ENCODE measurements at places on chromosomes 12 and 14.

DNA sequence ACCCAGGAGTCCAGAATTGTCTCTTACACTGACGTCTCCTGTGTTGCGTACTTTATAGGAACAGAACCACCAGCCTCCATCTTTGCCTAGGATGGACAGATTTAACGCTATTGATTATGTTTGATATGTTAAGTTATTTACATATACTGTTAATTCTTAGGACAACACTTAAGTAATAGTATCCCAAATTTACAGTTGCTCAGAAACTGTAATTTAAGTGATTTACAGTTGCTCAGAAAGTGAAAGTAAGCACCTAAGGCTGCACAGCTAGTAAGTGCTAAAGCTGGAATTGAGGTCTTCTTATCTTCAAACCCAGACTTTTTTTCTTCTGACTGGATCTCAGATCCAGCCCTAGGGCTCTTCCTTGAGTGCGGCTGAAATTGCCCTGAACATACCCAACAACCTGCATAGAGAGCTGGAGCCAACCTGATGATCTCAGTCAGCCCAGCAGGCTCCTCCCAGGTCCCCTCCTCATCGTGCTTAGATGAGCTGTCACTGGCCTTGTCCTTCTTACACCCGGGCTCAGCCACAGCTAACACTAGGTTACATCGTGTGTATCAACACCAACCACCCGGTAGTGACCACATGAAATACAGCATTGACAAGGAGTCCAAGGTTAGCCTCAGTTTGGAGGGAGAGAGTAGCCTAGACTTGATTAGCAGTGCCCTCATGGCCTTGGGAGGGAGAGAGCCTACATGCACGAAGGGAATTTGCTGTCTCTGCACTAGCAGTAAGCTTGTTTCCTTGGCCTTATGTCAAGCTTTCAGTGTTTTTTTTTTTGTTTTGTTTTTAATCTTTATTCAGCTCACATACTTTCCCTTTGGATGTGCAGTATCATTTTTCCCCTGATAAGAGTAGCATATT, 111.1 kb upstream of the ARHGAP5 start:
- peak; percentile 80 for DNase-seq

- peak; percentile 78 for DNase-seq
Observed at GRCh38 chr14:53947452-53948204, 9.0 kb downstream of the BMP4 start.

GRCh38 chr12:40907115-40907527, 214.9 kb downstream of the CNTN1 start:
- DNase-seq = no peak

- DNase-seq = no peak
Observed at GRCh38 chr12:31471823-31472222, 119.1 kb downstream of the DENND5B start.

- DNase-seq = peak; percentile 61
Observed at GRCh38 chr12:64256166-64256800, 34.2 kb upstream of the KICS2 start.

- peak; percentile 91 for DNase-seq
Observed at GRCh38 chr12:6553051-6553868, 2.6 kb downstream of the IFFO1 start.

GRCh38 chr12:119940897-119941296, 48.1 kb upstream of the BICDL1 start:
- peak; percentile 92 for DNase-seq

DNA sequence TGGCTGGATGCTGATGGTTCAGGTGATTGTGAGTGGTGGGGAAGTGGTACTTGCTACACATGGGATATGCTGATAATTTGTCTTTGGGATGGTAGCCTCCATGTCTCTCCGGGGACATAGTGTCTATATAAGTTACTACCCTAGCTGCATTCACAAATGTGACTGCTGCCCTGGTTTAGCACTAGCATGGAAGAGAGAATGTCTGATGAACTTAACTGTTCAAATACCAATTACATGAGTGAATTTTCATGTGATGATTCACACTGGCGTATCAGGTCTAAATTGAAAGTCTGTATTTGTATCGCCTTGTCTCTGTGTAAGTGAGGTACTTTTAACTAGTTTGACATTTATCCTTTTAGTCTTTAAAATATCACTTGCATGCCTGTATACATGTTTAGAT, 34.4 kb downstream of the ATF7IP start:
- peak; percentile 81 for DNase-seq

DNA sequence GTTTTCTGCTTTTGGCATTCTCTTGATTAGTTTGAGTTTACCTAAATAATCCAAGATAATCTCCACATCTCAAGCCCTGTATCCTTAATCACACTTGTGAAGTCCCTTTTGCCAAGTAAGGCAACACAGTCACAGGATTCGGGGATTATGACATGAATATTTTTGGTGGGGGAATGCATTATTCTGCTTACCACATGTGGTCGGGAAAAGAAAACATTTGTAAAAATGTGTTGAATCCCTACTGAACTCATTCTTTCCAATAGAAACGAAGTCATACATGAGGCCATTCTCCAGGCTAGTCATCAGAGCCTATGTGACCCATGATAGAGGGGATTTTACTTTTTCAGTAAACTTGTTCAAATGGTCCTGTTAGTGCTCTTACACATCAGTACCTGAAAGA, 58.5 kb upstream of the PRICKLE1 start:
- DNase-seq = peak; percentile 12

- DNase-seq = no peak
Observed at GRCh38 chr12:112685321-112685720, 106.2 kb upstream of the RPH3A start.

GRCh38 chr12:58443981-58444371, 476.3 kb downstream of the LRIG3 start:
- peak; percentile 66 for DNase-seq

- DNase-seq = peak; percentile 78
Observed at GRCh38 chr14:31949709-31950108, 127.4 kb upstream of the ARHGAP5 start.

DNA sequence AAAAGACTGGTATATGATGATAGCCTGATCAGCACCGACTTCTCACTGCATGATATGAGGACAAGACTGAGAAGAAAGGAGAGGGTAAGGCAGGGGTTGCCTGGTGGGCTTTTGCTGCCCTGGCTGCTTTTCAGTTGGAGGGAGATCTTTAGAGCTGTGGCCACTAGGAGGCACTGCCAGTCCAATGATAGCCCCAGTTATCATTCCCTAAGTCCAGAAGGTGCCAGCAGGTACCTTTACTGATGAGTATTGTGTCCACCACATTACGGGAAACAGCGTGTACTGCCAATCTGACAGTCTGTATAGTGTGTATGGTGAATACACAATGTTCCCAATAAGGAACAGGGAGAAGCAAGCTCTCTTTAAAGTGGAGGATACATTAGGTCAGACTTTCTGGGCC, 55.8 kb upstream of the CCDC175 start:
- no peak for DNase-seq

GRCh38 chr12:132356691-132357622, 27.6 kb upstream of the GALNT9 start:
- peak; percentile 69 for DNase-seq

DNA sequence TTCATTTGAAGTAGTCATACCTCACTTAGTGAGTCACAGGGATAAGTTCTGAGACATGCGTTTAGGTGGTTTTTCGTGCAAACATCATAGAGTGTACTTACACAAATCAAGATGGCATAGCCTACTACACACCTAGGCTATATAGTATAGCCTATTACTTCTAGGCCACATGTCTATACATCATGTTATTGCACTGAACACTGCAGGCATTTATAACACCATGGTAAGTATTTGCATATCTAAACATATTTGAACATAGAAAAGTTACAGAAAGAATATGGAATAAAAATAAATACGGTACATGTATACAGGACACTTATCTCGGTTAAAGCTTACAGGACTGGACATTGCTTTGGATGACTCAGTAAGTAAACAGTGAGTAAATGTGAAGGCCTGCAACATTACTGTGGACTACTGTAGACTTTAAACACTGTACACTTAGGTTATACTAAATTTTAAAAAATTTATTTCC, 670.6 kb downstream of the SLC16A7 start:
- peak; percentile 76 for DNase-seq

DNA sequence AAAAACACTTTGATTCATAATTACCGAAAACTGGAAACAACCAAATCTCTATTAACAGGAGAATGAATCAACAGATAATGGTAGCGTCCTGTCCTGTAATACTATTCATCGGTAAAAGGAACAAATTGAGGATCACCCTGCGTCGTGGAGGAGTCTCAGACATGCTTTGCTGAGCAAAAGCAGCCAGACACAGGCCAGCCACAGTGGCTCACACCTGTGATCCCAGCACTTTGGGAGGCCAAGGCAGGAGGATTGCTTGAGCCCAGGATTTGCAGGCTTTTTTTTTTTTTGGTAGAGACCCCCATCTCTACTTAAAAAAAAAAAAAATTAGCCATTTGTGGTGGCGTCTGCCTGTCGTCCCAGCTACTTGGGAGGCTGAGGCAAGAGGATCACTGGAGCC, 34.1 kb upstream of the MMP17 start:
- no peak for DNase-seq

DNA sequence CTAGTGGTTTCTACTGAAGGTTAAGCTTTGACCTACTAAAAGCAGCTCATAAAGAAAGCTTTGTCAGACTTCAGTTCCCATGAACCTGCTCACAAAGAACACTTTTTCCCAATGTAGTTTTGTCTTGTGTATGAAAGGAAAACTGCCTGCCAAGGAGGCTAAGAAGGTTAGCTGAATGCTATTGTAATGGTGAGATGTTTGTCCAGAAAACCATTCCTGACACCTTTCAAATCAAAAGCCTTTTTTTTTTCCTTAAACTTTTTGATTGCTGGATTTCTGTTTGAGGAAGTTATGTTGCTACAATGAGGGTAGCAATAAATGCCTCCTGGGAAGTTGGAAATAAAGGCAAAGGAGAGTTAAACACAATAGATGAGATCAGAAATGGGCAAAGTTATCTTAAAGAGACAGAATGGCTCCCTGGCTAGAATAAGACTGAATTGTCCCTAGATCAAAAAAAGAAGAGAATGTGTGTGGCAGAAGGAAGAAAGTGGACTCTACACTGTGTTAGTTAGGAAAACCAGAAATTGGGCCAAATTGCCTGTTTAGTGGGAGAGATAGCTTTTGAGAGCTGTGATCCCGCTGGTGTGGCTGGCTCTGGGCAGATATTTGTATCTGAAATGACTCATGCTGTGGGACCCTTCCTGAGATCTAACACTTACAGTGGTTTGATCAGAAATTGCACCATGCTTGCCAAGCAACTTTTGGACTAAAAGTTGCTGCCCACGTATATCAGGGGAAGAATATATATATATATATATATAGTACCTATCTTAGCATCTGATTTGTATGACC, 27.5 kb downstream of the TECPR2 start:
- DNase-seq = no peak

DNA sequence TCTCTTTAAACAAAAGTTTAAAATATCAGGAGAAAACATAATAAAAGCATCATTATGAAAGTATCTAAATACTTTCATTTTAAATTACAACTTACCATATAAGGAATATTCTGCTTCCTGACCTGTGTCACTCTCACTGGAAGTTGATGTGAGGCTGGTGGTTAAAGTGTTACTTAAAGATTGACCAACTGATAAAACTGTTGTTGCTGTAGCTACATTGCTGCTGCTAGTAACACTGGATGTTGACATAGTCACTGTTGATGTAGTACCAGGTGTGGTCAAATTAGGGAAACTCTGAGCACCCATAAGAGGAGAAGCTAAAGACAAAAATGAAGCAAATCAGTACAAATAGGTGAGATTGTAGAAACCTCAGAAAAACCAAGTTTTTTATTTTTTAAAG, 79.9 kb downstream of the HECTD1 start:
- peak; percentile 37 for DNase-seq

- no peak for DNase-seq
Observed at GRCh38 chr14:97719931-97720330, 922.7 kb downstream of the VRK1 start.

DNA sequence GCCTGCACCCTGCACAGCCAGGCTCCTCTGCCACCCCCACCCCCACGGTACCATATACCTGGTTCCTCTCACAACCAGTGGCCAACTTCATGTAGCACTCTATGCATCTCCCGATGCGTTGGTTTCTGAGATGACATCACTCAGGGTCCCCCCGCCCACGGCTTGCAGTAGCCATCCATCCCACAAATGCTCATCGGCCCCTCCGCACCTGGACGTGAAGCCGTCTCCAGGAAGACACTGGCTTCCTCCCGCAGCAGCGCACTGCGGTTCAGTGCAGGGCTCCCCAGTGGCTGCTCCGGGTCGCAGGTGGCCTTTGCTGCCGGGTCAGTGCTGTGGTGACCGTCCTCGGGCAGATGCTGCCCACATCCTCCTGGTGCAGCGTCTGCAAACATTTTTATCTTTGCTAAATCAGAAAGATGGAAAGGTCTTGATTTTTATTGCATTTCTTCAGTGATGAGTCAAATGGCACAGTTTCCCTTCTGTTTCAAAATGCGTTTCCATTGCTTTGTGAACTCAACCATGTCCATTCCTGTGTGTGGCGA, 27.5 kb upstream of the MMP17 start:
- DNase-seq = peak; percentile 53

DNA sequence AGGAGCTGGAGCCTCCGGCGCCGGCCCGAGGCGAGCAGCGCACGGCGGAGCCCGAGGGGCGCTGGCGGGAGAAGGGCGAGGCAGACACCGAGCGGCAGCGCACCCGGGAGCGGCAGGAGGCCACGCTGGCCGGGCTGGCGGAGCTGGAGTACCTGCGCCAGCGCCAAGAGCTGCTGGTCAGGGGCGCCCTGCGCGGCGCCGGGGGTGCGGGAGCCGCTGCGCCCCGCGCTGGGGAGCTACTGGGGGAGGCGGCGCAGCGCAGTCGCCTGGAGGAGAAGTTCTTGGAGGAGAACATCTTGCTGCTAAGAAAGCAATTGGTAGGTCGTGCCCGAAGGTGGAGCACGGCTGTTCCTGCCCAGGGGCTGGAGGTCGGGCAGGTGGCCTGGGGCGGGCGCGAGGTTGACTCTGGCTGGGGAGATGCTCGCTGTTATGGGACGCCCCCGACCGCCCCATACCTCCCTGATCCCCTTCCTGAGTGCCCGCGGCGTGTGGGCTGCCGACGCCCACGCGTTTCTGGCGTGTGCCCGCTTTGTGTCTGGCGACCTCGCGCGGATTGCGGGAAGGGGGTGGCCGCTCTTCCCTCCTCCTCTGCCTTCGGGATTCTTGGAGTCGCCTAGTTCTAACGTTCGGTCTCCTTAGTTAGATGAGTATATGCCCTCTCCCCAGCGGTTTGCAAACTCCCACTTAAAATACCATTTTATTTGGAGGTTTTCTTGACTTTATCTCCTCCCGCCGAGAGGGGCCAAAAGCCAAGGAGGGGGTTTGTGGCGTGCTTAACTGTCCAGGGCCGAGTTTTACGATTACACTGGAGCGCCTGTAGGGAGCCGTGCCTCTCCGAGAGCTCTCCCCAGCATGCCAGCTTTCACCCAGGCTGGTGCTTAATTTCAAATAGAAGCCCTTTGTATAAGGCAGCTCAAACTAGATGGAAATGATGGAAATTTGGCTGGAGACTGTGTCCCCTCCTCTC, 752 bp downstream of the DACT1 start:
- peak; percentile 43 for DNase-seq

GRCh38 chr14:69643430-69644200, 32.2 kb downstream of the SUSD6 start:
- peak; percentile 81 for DNase-seq

DNA sequence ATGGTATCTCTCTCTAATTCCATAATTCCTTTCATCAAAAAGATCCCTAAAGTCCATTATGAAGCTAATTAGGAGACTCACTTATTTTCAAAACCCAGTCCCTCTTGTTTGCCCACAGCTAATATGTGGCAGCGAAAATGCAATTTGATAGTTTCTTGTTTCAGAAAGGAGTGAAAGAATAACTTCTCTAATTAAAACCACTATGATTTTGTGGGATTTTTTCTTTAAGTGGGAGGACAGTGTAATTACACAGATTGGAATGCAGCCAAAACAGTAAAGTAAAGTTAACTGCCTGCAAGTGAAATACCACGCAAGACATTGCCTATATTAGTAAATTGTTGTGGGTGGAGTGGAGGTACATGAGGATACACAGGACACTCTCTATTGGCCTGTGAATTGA, 50.0 kb downstream of the PTPRO start:
- DNase-seq = no peak
